ENCODE measurements at places on chromosomes 6 and 20.
A peak's percentile ranks its signal among the peaks of the same experiment; 100 is the strongest.

- no peak for DNase-seq
Measured at GRCh38 chr6:127857051-127857637, 43.7 kb downstream of the THEMIS start.

GRCh38 chr6:45416700-45417099, 39.0 kb upstream of the SUPT3H start:
- DNase-seq, result no peak

- no peak for DNase-seq
Measured at GRCh38 chr6:18601516-18602020, 214.4 kb downstream of the RNF144B start.

DNA sequence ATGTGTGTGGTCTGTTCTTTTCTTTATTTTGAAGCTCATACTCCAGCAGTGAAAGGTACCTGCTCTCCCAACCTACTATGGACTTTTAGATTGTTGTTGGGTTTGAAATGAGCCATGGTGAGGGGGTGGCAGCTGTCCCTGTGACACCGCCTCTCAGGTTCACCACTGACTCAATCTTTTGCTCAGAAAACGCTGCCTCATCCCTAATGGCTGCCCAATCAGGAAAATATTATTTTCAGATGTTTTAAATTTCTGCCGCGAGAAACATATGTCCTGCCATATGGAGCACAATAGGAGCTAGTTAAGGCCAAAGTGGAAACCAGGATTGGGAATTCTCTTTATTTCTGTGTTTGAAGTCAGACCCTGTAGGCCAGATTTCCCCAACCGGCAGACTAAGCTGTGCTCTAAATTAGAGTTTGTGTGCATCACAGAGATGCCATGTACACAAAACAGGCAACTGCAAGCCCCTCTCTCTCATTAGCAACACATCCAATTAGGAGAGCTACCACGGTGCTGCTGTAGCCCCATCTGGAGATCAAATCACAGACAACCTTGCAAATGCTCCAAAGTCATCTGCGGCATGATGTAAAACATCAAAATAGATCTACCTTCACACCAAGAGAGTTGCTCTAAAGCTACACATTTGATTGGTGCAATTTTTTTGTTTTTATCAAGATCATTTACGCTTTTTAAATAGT, 144.1 kb upstream of the BACH2 start:
- DNase-seq, result no peak

- no peak for DNase-seq
Measured at GRCh38 chr6:42644211-42644610, 78.2 kb downstream of the PRPH2 start.

DNA sequence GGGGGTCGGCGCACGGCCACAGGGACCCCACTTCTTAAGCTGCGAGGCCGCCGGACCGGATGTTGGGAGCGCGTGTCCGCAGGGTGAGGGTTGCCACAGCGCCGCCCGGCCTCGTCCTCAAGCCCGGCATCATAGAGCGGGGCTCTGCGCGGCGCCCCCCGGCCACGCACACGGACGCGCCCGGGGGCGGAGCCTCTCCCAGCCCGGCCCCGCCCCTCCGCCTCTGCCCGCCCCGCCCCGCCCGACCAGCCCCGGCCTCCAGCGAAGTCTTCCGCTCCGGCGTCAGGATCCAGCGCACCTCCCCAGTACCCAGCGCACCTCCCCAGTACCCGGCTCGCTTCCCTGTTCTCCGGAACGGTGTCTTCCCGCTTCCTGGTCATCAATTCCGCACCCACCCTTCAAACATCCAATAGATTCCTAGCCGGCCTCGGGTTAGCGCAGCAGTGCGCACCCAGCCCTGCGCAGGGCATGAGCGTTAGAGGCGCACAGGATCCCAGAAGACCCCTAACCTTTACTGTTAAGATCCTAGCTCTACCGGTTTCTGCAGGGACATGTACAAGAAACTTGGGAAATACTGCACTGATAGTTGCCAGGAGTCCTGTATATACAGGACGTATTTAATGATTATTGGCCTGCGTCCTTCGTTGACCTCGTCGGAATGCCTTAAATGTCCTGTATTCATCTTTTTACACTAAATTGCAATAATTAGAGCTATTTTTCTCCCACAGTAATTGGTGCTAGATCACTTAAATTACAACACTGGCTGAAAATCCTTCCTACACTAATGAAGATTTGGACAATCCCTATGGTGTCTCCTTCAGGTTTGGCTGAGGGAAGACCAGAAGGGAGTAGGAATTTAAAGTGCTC, 535 bp upstream of the DNAAF9 start:
- DNase-seq, result no peak

- DNase-seq, result no peak
Measured at GRCh38 chr6:32954986-32955802, 2.3 kb upstream of the HLA-DMA start.

DNA sequence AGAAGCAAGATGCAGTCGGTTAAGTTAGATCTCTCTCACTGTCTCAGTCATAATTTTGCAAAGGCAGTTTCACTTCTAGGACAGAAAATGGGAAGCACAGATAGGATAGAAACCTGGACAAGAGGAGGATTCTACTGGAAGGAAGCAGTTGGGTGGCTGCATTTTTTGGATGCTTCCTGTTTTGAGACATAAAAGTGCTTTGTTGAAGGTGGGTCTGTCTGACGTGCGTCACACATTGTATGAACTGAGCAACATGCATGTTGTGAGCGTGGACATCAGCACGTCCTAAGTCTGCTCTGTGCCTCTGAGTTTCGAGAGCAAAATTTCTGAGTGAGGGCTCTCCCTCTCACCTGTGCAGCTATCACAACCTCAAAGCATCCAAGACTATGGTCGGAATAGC, 68.7 kb upstream of the SNX9 start:
- no peak for DNase-seq

GRCh38 chr6:121106962-121107361, 227.3 kb downstream of the TBC1D32 start:
- DNase-seq, result no peak

GRCh38 chr6:112475083-112475482, 128.0 kb downstream of the RFPL4B start:
- no peak for DNase-seq

- DNase-seq, result no peak
Measured at GRCh38 chr6:154127657-154128056, 88.6 kb downstream of the OPRM1 start.

- DNase-seq, result no peak
Measured at GRCh38 chr6:136726837-136727557, 65.3 kb downstream of the MAP3K5 start.

DNA sequence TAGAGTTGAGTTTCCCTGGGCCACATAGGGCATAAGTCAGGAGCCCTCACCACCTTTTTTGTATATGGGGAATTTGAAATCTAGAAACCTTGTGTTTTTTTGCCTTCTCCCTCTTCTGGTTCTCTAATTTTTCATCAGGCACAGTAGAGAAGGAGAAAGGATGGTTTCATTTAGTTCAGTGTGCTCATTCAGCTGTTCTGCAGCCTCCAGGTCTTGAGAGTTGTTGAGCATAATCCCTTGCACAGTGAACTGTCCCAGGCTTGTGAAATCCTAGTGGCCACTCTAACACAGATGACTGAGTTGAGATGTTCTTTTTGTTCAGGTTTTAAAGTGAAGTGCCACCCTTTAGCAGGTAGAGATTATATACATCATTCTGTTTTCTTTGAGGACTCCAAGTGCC, 183.5 kb downstream of the CDKAL1 start:
- no peak for DNase-seq

DNA sequence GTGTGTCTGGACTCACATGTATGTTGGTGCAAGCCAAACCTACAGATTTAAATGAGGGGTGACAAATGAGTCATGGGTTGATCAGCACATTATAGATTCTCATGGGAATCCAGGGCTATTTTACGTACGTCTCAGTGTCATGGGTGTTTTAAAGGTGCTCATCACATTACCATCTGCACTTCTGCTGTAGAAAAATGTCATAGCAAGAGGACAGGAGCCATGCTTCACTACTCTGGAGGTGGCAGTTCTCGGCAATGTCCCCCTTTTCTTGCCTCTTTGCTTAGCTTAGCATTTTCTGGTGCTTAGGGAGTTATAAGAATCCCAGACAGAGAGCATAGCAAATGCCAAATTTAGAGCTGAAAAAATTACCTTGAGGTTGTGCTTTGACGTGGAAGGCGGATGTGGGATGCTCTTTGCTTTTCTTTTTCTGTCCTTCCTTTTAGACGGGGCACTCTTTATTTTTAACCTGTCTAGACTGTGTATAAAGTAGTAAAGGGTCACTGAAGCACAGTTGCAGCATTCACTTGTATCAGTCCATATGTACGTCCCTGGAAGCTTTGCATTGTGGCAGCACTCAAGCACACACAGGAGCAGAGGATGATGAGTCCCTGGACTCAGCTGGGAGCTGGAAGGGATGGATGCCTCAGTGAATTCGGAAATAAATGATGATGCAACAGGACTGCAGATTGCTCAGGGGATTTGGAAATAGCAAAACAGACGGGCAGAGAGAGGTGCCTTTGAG, 139.7 kb downstream of the SYNDIG1 start:
- DNase-seq, result no peak

- no peak for DNase-seq
Measured at GRCh38 chr6:148629592-148630465, 117.0 kb upstream of the UST start.

GRCh38 chr6:38593409-38593808, 46.3 kb downstream of the BTBD9 start:
- DNase-seq, result no peak

DNA sequence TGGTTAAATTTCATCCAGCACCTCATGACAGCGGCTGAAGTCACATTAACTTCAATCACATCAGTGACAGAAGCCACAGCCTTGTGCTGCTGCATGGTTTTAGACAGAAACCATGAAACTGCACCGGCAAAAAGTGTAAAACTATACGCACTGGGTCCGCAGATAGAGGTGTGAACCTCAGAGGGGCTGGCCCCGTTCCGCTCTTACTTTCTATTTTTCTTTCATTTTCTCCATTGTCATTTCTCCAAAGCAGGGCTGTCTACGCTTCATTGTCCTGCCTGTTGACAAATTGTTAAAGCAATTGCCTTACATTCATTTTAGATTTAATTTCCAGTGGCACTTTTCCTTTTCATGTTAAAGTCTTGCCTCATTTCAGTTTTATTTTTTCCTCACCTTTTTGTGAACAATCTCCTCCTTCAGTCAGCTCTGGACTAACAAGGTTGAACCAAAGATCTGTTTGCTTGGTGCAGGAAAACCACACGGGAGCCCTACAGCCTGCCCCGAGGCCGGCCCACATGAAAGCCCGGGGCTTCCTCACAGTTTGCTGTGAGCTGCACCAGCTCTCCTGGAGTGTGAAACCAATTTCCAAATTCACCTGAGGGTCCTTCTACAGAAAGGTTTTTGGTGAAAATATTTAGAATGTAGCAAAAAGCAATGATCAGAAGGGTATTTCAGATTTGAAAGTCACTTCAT, 63.7 kb downstream of the PRR18 start:
- DNase-seq, result no peak

DNA sequence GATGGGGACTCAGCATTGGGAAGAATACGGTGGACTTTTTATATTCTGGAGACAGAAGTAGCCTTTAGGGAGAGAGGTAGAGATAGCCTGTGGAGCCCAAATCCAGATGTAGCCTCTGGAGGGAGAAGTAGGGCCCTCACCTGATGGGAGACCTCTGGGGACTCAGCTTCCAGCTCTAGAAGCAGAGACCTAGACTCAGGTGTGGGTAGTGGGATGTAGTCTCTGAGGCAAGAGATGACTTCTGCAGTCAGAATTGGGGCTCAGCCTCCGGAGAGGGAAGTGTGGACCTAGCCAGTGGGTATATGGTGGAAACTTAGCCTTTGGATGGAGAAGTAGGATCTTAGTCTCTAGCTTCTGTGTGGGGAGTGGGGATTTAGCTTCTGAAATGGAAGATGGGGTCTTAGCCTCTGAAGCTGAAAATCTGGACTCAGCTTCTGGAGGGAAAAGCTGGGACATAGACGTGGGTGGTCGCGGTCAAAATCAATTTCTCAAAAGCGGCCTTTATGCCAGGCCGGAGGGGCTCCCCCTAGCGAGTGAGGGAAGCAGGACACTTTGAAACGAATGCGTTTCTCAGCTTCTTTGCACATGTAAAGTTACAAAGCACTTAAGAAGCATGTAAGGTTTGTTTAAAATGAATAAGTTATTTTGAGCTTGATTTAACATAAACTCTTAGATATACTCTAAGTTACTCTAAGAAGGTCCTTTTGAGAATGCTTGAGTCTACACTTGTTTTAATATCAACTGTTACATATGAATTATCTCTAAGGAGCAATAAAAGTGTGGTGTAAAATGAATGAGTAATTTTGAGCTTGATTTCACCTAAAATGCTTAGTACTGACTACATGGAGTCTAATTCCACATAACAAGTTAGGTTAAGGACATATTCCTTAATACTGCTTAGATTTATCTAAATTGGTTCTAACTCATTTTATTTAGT, 12.9 kb upstream of the ZNF343 start:
- peak; percentile 46 for DNase-seq

- DNase-seq, result no peak
Measured at GRCh38 chr6:168301648-168302398, 17.8 kb downstream of the DACT2 start.

DNA sequence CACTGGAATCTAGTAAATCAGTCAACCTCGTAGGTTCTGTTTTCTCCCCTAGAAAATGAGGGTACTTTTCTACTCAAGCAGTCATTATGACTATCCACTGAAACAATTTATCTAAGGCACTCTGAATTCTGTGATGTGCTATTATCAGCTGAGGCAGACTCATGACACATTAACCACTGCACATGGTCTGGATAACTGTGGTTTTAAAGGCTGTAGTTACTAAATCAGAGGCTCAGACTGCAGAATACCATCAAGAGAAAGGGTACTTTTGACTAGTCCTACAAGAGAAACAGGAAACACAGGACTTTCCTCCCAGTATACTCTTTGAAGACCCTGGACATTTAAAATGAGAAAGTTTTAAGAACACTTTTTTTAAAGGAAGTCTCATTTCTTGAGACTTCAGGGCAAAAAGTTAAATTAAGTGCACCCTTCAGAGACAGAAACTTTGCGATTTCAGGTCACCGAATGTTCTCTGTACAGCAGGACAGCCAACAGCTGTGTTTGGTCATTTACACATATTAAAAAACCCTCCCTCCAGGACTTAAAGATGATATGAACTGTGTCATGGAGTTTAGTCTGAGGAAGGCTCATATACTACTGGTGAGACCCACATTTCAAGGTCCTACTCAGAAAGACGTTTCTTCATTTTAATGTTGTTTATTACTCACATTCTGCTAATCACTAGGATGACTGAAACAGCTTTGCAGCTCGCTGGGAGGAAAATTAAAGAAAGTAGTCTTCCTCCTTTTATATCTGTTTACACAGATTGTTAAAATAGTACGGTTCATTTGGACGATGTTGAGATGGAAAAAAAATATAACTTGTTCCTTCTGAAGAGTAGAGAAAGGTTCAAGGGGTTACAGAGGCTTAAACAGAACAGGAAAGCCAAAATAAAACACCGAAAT, 19.9 kb downstream of the ATXN1 start:
- DNase-seq, result no peak

All from activated CD4-positive, alpha-beta T cell treated with anti-CD3 and anti-CD28 coated beads for 24 hours (primary cell).